ENCODE measurements at places on chromosomes 1 and 21.

GRCh38 chr1:54502342-54502741 lies 45.7 kb upstream of the ACOT11 start:
- DNase-seq, result no peak

GRCh38 chr1:110800079-110800478 lies 72.9 kb upstream of the CD53 start:
- DNase-seq, result no peak

- DNase-seq, result no peak
Measured at GRCh38 chr1:232667094-232667777, 37.3 kb upstream of the SIPA1L2 start.

DNA sequence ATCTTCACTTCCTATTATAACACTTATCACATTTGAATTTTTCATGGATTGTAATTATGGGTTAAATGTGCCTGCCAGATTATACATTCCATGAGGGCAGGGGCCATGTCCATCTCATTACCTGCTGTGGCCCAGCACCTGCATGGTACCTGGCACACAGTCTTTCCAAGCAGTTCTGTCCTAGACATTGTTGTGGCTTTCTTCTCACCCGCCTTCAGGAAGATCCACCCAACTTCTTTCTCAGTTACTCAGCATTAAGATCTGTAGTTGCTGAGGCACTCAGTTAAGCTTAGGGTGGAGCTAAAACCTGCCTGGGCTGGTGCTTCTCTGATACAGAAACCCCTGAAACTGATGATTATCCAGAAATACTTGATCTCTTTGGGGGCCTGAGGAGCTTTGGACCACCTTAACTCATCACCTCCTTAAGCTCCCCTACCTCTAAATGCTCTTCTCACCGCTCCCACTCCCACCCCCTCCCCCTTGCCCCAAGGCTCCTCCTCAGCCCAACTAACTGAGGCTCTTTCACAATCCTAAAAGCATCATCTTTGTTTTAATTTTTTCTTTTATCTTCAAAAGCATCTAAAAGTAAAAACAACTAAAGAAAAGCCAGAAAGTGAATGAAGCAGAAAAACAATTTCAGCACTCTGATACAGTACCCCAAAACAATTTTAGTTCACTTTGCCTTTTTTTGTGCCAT lies 190.6 kb downstream of the FGGY start:
- no peak for DNase-seq

- DNase-seq, result no peak
Measured at GRCh38 chr1:183287191-183287675, 101.2 kb downstream of the LAMC2 start.

DNA sequence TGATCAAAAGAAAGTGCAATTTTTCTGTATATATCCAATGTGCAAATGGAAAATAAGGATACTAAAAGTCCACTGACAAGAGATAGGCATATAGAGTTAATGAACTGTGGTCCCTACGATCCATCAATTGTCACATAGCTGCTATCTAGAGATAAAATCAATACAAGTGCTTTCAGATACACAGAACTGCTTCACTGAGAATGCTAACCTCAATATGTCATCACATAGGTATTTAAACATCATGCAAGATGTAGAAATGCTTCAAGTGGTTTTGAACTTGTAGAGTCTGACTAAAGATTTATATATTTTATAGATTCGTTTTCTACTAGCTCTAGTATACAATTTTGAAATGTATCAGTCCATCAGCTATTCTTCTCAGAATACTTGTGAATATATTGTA lies 1604.7 kb downstream of the PLA2G4A start:
- DNase-seq, result no peak
